ENCODE measurements at places on chromosomes 1 and 21.

DNA sequence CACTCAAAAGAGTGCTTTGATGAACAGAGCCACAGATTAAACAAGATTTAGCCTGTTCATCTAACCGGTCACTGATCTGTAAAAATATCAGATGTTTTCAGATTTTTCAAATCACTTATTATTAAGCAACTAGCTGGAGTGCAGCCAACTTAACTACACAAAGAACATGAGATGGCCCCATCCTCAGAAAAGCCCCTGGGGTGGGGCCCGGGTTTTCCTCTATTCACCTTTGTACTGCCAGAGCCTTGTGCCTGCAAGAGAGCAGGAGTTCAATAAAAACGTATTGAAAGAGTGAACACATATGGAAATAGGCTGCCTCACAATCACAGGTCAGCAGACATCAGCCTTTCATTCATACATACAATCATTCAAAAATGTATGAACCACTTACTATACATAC, 516.1 kb downstream of the OMA1 start:
- no peak for DNase-seq

GRCh38 chr1:98333406-98333805, 328.1 kb upstream of the SNX7 start:
- DNase-seq: no peak

DNA sequence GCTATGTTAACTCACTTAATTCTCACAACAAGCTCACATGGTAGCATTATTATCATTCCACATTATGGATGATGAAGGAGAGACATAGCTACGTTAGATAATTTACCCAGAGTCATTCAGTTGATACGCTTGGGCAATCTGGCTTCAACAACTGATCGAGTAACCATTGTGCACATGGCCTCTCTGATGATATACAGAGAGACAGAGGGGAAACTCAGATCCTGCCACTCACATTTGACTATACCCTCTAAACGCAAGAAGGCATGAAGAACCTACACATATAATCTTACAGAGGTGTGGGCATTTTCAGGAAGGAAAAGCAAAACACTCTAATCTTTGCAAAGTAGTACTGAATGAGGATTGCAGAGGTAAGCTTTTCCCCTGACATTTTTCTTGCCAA, 360.1 kb downstream of the BARHL2 start:
- DNase-seq: no peak

DNA sequence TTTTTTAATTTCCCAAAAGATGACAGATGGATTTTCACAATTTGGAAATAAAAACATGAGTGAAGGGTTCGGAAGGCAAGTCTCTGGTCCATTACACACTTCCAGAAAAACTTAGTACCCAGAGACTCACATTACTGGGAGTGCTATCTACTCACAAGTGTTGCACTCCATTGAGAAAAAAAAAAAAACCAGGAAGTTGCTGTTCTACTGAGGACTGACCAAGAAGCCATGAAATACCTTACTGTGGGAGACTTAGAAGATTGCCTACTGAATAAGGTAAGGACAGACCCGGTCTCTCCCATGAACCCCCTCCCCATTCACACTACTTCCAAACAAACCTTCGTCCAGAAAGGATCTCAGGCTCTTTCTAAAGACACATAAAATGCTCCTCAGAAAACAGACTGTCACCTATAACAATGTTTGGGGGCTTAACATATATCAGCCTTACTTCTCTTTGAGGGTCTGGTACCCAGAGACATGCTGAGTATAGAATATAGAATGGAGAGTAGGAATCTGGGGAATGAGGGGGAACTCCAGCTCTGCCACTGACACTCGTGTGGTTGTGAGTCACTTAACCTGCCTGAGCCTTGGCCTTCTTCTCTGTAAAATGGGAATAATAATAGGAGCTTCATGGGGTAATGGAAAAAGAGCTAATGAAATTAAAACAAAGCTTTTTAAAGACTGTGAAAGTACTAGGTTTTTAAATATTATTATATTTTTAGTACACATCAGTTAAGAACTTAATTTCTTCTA, 1.4 kb downstream of the MAB21L3 start:
- no peak for DNase-seq
